H54 (cell line): ENCODE measurements at places on chromosomes 6 and 20.

DNA sequence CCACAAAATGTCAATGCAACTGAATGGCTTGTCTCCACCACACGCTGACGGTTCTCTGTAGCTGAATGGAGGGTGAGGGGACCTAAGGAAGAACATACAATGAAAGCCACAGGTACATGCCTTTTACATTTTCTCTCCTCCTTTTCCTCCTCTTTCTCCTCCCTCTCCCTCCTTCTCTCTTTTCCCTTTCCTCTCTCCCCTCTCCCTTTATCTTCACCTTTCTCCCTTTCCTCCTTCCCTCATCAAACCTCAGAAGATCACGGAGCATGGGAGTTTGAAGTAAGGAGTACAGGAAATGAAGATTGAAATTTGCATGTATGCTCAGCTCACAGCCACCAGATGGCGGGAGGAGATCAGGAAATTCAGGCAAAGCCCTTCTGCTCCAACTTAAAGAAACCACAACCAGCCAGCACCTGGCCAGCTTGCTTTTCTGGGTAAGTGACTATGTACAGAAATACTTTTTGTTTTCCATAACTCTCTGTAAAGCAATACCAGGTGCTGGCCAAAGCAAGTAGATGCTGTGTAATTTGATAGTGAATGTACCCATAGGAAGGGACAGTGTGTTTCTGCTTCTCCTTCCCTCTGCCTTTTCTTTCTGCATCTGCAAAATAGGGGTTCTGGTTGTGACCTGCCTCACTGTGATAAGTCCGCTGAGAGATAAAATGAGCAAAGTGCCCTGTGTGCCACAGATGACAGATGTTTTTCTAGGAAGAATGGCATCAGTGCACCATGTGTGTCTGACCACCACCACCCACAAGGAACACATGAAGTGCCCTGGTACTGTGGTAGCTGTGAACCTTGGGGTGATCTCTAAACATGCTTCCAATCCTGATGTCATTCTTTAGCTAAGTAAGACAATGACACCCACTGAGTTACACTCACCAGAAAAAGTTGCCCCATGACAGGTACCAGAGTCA lies 18.6 kb upstream of the FOXO3 start:
- no peak for DNase-seq

DNA sequence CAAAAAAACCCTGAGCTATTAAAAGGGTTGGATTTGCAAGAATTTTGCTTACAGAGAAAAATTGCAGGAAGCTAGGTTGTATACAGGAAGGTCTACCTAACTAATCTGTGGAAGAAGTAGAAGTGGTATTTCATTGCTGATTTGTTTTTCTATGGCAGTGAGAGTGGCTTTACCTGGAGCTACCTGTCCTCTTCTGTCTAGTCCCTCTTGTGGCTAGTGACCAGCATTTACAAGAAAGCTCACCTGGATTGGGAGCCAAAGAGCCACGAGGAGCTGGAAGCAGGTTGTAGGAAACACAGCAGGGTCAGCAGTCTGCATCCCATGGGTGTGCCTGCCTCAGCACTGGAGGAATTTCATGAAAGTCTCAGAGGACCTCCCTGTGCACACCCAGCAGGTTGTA lies 120.3 kb upstream of the RALGAPA2 start:
- DNase-seq, result no peak

- no peak for DNase-seq
These were observed 386.8 kb upstream of the JAG1 start for GRCh38 chr20:11060423-11061185.

DNA sequence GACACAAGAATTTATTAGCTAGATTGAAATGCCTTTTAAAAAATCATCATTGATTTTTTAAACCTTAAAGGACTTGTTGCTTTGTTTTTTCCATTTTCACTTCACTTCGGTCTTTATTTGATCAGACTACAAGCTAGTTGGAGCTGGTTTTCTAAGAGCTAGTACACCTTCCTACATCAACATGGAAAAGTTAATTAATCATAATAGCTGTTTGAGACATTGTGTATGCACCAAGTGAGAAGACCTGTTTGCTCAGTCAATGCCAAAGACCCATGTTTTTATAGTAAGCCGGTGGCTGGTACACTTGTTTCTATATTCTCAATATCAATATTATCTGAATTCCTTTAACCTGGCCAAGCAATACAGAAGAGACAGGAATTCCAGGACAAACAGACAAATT lies 310.2 kb upstream of the SGK1 start:
- DNase-seq, result no peak

DNA sequence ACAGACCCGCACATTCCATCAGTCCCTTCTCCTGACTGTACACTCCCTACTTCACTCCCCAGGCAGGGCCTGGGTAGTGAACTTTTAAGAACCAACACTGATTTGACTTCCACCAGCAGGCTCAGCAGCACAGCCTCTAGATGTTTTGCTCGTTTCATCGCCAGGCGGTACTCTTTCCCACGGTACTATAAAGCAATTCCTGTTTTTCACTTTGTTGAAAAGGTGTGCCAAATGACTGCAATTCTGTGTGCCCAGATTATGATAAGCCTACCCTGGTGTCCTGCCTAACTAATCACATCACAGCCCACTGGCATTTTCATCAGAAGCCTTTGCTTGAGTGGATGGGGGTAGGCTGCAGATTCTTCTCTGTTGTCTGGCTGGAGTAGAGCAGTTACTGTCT lies 12.9 kb upstream of the WTAP start:
- no peak for DNase-seq

- DNase-seq, result no peak
These were observed 211.9 kb downstream of the FOXC1 start for GRCh38 chr6:1821513-1822183.

DNA sequence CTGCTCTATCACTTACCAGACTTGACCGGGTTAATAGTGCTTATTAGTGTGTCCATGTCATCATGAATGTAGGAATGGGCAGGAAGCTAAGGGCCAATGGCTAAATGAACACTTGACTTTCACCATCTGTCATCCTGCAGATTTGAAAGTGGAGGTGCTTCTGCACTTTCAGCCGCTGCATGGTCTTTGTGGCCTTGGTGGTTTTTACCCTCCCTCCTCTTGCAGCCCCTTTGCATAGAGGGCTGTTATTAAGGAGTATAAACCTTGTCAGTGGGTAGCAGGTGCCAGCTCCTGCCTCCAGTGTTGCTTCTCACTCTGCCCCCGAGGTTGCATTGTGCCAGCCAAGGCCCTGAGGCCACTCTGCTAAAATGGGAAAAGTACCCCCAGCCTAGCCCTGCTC lies 122.2 kb upstream of the TNFAIP3 start:
- no peak for DNase-seq

DNA sequence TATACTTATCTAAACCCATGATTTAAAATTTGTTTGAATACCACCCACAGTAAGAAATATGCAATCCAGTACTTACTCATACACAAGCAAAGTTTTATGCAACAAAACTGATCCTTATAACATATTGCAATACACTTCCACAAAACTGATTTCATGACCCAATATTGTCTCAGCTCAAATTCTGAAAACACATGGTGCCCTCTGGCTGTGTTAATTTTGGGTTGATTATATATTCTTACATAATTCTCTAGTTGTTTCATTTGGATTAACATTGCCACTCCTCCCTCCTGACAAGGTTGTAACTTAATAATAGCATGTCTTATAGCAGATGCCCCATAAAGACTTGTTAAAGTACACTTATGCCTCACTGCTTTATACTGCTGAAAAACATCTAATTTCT lies 73.0 kb upstream of the TULP1 start:
- no peak for DNase-seq
